Left ventricle myocardium inferior (tissue), 1 donor: ENCODE measurements at places on chromosomes 6 and 20.
A peak's percentile ranks its signal among the peaks of the same experiment; 100 is the strongest.

GRCh38 chr6:137227871-137228302 lies 8.7 kb upstream of the IFNGR1 start:
- DNase-seq = no peak

DNA sequence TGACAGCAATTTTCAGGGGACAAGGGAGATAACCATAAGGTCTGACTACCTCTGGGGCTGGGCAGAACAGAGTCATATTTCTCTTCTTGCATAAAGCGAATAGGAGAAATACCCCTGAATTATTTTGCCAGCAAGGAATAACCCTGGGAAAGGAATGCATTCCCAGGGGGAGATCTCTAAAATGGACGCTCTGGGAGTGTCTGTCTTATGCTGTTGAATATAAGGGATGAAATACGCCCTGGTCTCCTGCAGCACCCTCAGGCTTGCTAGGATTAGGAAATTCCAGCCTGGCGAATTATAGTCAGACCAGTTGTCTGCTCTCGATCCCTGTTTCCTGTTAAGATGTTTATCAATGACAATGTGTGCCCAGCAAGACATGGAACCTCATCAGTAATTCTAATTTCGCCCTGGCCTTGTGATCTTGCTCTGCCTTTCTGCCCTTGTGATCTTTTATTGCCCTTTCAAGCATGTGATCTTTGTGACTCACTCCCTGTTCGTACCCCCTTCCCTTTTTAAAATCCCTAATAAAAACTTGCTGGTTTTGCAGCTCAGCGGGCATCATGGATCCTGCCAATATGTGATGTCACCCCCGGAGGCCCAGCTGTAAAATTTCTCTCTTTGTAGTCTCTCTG lies 221.6 kb upstream of the HS3ST5 start:
- DNase-seq = no peak

DNA sequence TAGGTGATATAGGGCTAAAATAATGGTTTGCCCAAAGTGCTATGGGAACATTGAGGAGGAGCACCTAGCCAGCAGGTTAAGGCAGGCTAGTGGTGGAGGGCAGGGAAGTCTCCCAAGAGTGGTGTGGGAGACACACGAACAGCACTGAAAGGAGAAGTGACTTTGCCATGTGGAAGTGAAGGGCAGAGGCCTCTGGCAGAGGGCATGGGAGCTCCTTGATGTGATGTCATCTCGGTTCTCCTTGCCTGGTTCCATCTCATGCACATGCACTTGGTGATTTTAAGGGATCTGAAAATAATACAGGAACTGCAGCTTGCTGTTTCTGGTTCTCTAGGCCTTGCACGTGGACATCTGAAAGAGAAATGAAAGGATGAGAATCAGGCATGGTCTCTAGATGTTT lies 4.7 kb upstream of the MAP3K4 start:
- no peak for DNase-seq

- no peak for DNase-seq
These were observed 28.2 kb downstream of the TBC1D32 start for GRCh38 chr6:121305957-121306607.

- DNase-seq = no peak
These were observed 1301.6 kb downstream of the EPHA7 start for GRCh38 chr6:92117800-92118199.

DNA sequence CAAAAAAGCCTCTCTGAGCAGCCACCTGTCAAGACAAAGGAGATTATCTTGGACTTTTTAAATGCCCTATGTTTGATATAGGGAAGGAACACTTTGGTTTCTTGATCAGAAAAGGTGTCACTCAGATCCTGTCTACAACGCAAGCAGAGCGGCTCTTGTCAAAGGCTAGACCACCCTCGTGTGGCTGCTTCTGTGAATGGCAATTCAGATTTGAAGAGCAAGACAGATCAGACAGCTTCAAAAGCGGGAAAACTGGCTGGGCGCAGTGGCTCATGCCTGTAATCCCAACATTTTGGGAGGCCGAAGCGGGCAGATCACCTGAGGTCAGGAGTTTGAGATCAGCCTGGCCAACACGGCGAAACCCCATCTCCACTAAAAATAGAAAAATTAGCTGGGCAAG lies 10.1 kb upstream of the NXT1 start:
- DNase-seq = peak; percentile 56

GRCh38 chr6:99789767-99790166 lies 183.1 kb downstream of the PRDM13 start:
- DNase-seq = no peak

DNA sequence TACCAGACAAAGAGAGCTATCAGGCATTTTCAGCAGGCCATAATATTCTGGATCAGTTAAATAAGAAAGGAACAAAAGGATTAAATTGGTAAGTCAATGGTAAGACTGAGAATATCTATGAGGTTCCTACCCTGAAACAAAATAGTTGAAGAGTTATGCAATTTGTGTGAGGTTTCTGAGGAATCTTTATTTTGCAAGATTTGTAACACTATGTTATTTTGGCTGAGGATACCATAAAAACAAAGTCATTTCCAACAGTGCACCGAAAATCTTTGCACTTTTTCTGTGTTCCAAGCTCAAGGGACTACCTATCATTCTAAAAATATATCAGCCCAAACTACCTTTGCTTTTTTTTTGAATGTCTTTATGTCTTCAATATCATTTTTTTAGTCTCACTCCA lies 383.3 kb upstream of the CITED2 start:
- no peak for DNase-seq

GRCh38 chr20:21234324-21234723 lies 68.8 kb upstream of the XRN2 start:
- no peak for DNase-seq

DNA sequence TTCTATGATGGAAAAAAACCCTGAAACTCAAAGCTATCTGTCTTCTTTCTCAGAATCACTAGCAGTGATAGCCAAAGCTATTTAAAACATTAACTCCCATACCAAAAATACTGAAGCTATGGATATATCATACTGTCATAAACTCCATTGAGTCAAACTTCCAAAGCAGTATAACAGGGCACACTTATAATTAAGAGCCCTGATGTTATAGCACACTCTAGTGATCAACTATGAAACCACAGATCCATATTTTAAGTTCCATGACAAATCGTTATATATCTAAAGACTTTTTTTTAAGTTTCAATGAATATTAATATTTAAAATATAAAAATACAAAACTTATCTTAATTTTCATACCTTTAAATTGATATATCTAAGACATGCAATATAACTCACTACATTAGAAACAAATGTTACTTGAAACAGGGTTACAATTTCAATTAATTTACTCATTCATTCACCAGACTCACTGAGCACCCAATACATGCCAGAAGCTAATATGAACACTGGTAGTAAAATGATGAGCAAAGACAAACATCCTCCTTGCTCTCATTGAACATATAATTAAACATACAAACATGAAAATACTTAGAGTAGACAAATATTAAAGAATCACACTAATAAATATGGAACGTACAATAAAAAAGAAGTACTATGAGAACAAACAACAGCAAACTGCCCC lies 69.3 kb downstream of the IBTK start:
- DNase-seq = no peak

GRCh38 chr6:156563714-156564113 lies 213.5 kb upstream of the ARID1B start:
- DNase-seq = no peak

- DNase-seq = no peak
These were observed 19.6 kb upstream of the ADGRF4 start for GRCh38 chr6:47678739-47679138.

DNA sequence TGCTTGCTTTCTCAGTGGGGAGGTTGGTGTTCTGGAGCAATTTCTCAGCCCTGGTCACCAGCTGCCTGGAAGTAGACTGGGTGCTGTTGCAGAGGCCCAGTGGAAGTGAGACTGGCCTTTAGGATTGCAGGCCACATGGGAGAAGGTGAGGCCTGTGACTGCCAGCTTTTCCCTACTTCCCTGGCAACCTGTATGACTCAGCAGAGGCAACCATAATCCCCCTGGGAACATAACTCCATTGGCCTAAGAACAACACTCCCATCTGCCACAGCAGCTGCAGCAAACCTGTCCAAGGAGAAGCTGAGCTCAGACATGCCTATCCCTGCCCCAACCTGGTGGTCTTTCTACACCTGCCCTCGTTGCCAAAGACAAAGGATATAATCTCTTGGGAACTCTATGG lies 473.5 kb upstream of the SPTLC3 start:
- DNase-seq = no peak

DNA sequence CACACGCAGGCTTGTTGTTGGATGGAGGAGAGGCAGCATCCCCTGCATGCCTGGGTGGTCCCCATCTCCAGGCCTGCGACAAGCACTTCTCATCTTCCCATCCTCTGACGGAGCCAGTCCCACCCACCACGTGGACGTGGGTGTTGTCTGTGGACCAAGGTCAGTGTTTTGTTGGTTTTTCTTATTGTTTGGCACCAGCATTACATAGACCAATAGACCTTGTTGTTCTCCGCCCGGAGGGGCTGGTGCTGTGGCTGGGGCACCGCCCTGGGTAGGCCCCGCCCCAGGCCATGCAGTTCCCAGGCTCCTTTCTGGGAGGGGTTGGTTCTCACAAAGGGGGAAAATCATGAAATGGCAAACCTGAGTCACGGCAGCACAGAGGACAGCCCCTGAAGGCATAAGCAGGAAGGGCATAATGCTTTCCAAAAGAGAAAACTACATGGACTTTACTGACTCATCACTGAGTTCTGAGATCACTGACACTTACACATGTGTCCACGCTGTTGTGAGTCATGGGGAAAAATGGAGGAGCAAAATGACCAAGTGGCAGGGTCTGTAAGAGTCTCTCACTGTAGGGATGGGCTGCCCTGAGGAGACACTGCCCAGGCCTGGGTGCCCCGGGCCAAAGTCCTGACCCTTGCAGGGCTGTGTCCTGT lies 90.8 kb downstream of the THBS2 start:
- DNase-seq = no peak

- no peak for DNase-seq
These were observed 8.3 kb downstream of the GSS start for GRCh38 chr20:34947336-34947735.

GRCh38 chr20:31494131-31494530 lies 19.0 kb downstream of the REM1 start:
- DNase-seq = no peak

- no peak for DNase-seq
These were observed 264.9 kb downstream of the HIVEP2 start for GRCh38 chr6:142679907-142680700.
